ENCODE measurements at places on chromosomes 6 and 20.
A peak's percentile ranks its signal among the peaks of the same experiment; 100 is the strongest.

DNA sequence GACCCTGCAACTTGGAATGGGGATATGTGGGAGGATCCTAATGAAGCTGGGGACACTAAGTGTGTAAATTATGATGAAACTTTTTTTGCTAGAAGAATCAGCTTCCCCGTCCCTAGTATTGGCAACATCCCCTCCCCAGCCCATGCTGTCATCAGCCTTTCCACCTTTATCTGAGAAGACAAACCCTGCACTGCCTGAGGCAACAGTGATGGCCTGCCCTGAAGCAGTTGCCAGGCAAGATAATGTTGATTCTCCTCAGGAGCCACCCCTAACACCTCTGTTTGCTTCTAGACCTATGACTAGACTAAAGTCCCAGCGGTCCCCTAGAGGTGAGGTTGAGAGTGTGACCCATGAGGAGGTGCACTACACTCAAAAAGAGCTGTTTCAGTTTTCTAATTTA, 27.1 kb downstream of the MICA start:
- DNase-seq, result no peak

DNA sequence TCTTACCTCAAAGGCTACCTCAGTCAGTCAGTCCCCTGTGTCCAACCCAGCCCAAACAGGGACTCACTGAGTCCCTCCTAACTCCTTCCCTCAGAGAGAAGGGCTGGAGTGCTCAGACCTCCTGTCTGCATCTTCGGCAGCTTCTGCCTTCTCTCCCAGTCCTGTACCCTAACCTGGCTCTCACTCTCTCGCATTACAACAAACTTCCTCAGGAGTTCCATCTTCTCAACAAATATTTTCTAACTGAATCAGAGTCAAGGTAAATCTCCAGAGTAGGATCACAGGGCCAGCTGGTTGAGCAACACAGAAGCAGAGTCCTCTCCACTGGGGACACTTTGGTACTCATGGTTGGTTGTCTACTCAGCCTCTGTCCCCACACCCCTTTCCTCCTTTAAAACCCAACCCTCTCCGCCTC, 92.3 kb downstream of the MRPL14 start:
- no peak for DNase-seq

DNA sequence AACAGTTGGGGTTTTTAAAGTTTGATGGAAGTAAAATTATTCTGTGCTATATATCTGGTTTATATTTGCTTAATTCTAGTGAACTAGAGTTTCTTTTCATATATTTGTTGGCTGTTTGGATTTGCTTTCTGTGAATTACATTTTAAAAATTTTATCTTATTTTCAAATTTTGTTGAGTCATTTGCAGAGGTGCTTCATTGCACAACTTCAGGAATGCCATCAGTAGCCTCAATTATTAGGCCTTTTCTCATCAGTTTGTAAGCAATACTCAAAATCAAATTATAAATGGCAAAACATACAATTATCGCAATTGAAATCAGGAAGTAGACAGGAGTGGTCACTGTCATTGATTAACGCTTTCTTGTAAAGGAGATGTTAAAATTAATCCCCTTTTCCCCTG, 96.9 kb downstream of the UBE3D start:
- DNase-seq, result no peak

DNA sequence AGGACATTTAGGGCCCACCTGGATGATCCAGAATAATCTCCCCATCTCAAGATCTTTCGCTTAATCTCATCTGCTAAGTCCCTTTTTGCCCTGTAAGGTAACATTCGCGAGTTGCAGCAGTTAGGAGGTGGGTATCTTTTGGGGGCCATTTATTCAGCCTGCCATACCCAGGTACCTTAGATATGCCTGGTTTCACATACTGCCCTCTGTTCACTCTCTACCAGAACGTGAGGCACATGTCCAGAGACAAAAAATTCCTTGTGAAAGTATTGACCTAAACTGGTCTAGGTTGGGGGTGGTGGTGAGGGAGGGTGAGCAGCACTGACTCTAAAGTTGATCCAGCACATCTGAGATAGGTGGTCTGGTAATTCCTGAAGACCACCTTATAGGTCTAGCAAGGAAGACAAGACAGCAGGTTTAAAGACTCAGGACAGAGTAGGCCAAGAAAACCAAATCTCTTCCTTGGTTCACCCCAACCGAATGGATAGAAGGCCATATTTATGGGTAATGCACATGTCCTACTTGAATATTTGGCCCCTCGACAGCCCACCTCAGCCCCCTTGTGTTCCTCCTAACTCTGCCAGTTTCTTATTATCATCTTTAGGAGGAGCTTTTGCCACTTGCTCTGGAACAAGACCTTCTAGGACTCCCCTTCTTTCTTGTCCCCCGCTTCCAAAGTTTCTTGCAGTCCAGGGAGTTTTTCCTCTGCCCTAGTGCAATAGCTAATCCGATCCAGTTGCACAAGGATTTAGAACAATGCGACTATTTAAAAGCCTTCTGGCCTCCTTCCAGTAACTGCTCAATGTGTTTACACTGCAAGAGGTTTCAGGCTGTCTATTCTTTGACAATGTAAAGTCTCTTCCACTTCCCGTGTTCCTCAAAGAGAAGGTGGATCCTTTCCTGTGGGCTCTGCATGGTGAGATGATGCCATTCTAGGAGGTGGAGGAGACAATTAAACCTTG, 213.0 kb upstream of the LAMP5 start:
- DNase-seq, result no peak

- peak; percentile 63 for DNase-seq
Measured at GRCh38 chr6:43075670-43076463, at the start of gene PTK7. TSS of gene PTK7 (plus strand) at chr6:43076314. CDS start at chr6:43076489, 175 bp downstream.

- no peak for DNase-seq
Measured at GRCh38 chr6:52022675-52023074, 64.7 kb downstream of the PKHD1 start.

GRCh38 chr6:109076377-109076776, 18.3 kb downstream of the SESN1 start:
- DNase-seq, result no peak

DNA sequence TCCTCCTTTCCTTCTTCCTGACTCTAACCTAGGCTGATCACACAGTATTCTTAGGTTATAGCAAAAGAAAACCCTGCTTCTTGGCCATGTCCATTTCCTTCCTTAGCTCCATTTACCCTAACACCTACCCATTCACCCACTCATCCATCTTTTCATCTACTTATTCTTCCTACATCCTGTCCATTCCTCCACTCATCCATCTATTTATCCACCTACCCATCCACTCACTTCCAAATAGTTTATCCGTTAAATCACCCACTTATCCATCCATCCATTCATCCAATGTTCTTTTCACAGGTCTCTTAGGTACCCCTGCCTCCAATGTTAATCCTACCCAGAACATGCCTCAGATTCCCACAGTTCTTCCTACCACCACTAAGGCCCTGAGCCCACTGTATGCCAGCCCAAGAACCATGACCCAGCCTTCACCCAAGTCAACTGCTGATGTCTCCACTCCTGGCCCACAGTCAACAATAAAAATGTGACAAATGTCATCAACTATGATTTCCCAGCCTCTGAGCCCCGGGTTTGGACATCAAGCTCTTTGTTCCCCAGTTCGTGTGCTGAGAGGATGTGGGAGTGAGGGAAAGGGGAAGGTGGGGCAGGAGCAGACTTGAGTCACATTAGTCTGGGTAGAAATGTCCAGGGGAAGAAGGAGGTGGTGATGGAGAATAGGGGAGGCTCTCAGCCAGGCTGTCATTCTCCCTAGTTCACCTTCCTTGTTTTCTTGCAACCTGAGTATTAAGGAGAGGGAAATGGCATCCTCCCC, 24.4 kb downstream of the TREML4 start:
- no peak for DNase-seq

DNA sequence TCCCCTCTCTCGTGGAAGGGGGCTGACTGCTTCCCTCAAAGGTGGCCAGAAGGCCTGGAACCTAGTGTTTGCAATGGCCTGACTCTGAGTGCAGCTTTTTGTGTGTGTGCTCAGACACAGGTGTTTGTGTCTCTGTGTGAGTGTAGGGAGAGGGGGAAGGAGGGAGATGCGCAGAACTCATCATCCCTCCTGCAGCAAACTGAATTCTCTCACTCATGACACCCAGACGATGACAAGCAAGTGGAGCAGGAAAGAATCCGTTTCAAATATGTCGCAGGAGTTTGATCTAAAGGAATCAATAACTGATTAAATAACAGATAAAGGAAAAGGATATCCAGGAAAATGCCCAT, 101.4 kb downstream of the TNFAIP3 start:
- no peak for DNase-seq

- DNase-seq, result no peak
Measured at GRCh38 chr6:16391451-16391912, 153.1 kb downstream of the GMPR start.

DNA sequence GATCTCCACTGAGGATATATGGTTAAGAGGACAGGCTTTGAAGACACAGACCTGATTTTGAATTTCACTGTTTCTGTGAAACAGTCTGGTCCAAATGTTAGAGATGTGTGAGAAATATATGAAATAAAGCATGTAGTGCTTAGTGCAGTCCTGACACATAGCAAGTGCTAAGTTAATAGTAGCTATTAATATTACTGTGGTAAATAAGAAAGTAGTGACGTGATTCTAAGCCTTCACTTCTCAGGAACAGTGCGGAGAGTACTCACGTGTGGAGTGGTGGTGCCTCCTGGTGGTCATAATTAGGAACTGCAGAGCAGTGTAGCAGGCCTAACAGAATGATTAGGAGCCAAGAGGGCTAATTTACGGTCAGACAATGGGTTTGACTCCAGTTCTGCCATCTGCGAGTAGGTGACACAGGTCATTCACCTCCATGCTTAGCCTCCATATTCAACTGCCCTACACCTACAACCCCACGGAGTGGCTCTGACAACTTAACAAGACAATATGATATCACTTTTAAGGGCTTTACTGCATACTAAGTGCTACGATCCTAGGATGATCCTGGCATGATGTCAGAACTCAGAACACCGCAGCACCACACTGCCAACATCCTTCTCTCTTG, 106.2 kb downstream of the JPH2 start:
- DNase-seq, result peak; percentile 88

DNA sequence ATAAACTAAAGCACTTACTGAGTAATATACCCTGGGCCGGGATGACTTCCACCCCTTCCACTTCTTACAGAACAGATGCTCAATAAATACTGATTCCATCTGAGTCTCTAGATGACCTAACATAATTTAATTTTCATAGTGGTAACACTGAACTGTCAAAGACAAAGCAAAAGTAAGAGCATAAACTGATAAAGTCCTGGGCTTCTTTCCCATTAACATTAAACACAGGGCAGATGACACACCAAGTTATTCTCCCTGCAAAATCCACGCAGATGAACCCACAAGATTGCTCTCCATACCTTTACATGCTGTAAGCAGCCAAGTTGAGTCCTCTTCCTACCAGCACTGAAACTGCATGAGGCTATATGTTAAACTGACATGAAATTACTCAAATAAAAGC, 27.1 kb downstream of the AGPAT4 start:
- DNase-seq, result no peak

- DNase-seq, result no peak
Measured at GRCh38 chr20:49394264-49394663, 88.2 kb downstream of the KCNB1 start.

- peak; percentile 99 for DNase-seq
Measured at GRCh38 chr6:44312901-44313788, at the start of gene AARS2. TSS of gene AARS2 (minus strand) at chr6:44313347. CDS start at chr6:44313323, 24 bp downstream.

GRCh38 chr20:37651932-37652331, 41.9 kb upstream of the CTNNBL1 start:
- DNase-seq, result peak; percentile 61

- no peak for DNase-seq
Measured at GRCh38 chr20:12605751-12606150, 403.0 kb upstream of the SPTLC3 start.

DNA sequence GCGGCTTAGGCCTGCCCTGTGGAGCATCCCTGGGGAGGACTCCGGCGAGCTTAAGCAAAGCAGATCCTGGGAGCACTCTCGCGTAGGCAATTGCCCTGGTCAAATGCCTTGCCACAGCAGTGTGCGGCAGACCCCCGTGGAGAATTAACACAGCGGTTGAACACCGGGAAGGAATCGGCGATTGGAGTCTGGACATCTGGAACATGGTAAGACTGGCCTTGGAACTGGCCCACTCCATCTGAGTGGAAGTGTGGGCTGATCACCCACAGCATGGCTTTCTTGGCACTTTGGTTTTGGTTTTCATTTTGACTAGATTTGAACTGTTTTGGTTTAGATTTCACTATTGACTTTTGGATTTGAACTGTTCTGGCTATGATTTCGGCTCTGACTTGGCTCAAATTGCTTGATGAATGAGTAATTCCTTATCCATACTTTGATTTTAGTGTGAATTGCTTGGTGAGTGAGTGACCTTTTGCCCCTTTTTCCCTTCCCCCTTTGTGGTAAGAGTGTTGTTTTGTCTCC, 300.7 kb downstream of the RNGTT start:
- no peak for DNase-seq

- DNase-seq, result no peak
Measured at GRCh38 chr6:18471232-18471964, 84.2 kb downstream of the RNF144B start.

GRCh38 chr6:156685823-156686222, 91.4 kb upstream of the ARID1B start:
- no peak for DNase-seq

GRCh38 chr6:111721753-111722154, 116.1 kb upstream of the TRAF3IP2 start:
- DNase-seq, result peak; percentile 73

DNA sequence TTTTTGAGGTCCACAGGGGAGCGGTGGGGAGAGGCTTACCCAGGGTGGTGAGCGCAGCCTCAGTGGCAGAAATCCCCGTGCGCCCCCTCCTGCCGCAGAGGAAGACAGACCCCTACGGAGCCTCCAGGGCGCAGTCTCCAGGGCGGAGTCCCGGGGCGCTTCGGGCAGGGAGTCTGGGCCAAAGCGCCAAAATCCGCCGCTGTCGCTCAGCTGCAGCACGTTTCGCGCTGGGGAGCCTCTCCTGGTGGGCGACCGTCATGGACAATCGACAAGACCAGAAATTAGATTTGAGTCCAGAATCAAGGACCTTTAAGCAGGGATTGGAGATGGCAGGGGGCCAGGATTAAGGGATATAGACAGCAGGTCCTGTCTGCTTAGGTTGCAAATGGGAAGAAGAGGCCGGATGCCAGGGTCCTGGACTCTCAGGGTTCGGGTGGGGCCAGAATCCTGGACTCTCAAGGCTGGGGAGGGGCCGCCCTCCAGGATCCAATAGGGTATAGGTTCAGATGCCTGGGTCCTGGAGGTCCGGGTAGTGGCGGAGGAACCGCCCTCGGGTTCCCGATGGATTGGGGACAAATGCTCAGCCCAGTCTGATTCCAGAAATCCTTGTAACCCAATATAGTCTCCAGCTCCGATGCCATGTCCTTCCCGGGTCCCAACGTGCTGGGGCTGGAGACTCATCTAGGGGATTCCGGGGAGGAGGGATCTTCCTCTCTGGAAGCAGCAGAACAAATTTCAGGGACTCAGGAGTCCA, 7.9 kb upstream of the HLA-E start:
- DNase-seq, result no peak

- DNase-seq, result no peak
Measured at GRCh38 chr6:40295251-40295950, 291.8 kb downstream of the LRFN2 start.

GRCh38 chr20:49275636-49276035, 2.2 kb downstream of the ZNFX1 start:
- DNase-seq, result no peak

GRCh38 chr6:105179244-105180065, at the start of gene POPDC3:
TSS of gene POPDC3 (minus strand) at chr6:105180014. CDS start at chr6:105161909, 18,105 bp downstream.
- no peak for DNase-seq

GRCh38 chr6:135231469-135231844, 50.3 kb downstream of the MYB start:
- DNase-seq, result no peak

- peak; percentile 72 for DNase-seq
Measured at GRCh38 chr20:25042531-25043498, 15.1 kb downstream of the ACSS1 start.

Data from activated CD8-positive, alpha-beta memory T cell treated with anti-CD3 and anti-CD28 coated beads for 24 hours (primary cell).